HS-27A (cell line): ENCODE measurements at places on chromosomes 12 and 14.

- DNase-seq = no peak
These were observed 6.9 kb downstream of the ZBTB39 start for GRCh38 chr12:56999456-56999855.

GRCh38 chr12:93376436-93377251 is 1.1 kb upstream of the NUDT4 start:
- no peak for DNase-seq

DNA sequence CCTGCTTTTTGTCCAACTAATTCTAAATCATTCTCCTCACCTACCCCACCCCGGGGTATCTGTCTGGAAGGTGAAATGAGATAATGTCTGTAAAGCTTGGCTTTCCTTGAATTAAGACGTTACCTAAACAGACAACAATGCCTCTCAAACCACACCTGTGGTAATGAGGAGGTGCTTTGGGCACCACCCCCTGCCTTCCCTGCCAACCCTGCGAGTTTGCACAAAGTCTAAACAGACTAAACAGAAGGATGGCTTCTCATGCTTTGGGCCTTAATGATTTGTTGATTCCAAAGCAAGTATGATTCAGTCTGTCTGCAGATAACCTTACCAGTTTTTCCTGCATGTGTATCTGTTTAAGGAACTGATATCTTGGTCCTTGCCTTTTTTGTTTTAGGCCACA is 82.4 kb downstream of the ZFC3H1 start:
- no peak for DNase-seq

GRCh38 chr14:99675951-99676350 is 8.1 kb upstream of the CYP46A1 start:
- DNase-seq = no peak

DNA sequence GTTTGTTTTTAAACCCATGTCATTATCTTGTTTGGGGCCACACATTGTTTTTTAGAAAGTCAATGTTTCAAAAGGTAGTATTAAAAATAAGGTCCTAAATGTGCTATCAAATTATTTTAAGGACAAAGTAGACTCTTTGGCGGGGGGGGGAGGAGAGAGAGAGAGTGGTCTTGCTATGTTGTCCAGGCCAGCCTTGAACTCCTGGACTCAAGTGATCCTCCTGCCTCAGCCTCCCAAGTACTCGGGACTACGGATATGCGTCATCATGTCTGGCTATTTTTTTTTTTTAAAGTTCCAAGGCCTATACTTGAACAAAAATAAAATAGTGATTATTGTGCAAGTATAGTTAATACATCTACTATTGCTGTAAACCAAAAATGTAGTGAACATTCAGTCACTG is 26.2 kb downstream of the PAWR start:
- DNase-seq = no peak

- no peak for DNase-seq
These were observed 272.8 kb upstream of the DAAM1 start for GRCh38 chr14:58915646-58916045.

DNA sequence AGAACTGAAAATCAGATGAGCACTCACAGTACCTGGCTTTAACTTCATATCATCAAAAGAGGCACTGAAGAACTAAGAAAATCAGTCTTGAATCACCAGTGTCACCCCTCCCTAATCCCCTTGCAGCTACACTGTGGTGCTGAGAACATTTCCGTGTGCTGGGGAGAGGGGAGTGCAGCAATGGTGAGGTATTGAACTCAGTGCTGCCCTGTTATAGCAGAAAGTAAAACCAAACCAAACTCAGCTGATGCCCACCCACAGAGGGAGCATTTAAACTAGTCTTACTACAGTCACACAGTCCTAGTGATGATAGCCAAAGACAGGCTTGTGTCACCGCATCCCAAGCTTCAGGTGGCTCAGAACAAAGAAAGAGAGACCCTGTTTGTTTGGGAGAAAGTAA is 122.1 kb downstream of the CPNE8 start:
- DNase-seq = no peak

- DNase-seq = no peak
These were observed 281.0 kb downstream of the ALG10 start for GRCh38 chr12:34303091-34303870.

GRCh38 chr14:21054123-21054767 is 3.4 kb upstream of the RNASE8 start:
- no peak for DNase-seq

GRCh38 chr12:104416585-104416984 is 40.2 kb upstream of the CHST11 start:
- DNase-seq = no peak

- DNase-seq = no peak
These were observed 37.9 kb downstream of the ASCL1 start for GRCh38 chr12:102995372-102995771.

- DNase-seq = no peak
These were observed 94.9 kb upstream of the TTC7B start for GRCh38 chr14:90911121-90911520.
